ENCODE measurements at places on chromosomes 16 and 17.
A peak's percentile ranks its signal among the peaks of the same experiment; 100 is the strongest.

DNA sequence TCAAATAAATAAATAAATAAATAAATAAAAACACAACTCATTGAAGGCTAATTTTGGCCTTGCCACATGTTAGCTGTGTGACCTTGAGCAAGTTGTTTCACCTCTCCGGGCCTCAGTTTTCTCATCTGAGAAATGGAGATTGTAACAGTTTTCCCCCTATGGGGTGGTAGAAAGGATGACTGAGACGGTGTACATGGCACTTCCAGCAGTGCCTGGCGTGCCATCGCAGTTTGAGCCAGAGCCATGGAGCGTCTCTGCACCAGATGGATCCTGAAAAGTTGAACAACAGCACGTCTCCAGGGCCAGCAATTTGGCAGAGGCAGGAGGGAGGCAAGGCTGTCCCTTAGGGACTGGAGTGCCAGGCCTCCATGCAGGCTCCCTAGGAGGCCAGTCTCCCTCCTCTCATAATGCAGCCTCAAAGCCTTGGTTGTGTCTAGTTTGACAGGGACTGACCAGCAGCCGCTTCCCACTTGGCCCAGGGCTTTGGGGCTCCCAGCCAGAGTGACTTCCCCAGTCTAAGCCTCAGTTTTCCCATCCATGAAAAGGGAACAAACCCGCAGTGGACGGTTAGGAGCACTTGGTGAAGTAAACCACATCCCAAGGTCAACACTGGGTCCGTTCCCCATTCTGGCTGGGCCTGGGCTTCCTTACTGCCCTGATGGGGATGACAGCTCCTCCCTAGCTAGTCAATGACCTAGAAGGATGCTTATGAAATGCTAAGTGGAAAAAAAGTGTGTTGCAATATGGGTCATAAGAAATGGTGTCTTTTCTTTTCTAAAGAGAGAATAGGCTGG is 19.3 kb downstream of the SOCS1 start:
- no peak for DNase-seq

DNA sequence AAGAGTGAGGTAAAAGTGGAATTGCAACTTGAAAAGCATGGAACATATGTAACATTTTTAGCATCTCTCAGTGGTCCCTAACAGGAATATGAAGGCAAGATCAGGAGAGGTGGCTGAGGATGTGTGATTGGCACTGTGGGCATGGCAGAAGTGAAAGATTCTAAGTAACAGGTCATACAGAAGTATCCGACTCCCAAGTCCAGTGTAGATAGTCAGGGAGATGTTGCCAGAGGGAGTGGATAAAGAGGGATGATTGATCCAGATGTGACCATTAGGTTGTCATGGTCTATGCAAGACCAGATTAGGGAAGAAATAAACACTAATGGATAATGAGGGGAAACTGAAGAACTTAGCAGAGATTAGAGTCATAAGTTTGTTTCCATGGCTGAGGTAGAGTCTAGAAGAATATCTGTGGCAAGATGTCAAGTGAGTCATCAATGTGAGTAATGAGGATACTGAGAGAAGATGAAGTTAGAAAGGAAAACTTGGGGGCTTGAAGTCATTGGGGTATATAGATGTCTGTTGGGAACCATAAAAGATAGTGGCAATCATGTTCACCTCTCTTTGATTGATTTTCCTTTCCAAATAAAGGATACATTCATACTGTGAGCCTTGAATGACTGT is 23.9 kb upstream of the CAPNS2 start:
- DNase-seq: peak; percentile 58

GRCh38 chr16:54928411-54929089 is 2.1 kb upstream of the IRX5 start:
- peak; percentile 81 for DNase-seq

GRCh38 chr17:82487910-82488309 is 29.4 kb downstream of the NARF start:
- DNase-seq: no peak

GRCh38 chr16:87842209-87842869 is 27.0 kb downstream of the SLC7A5 start:
- no peak for DNase-seq

GRCh38 chr16:70737377-70738082 is 51.7 kb upstream of the MTSS2 start:
- DNase-seq: peak; percentile 96

- DNase-seq: no peak
Observed at GRCh38 chr17:81456798-81457197, 55.8 kb downstream of the ACTG1 start.

GRCh38 chr16:8776129-8776584 is 21.3 kb downstream of the TMEM186 start:
- DNase-seq: no peak

DNA sequence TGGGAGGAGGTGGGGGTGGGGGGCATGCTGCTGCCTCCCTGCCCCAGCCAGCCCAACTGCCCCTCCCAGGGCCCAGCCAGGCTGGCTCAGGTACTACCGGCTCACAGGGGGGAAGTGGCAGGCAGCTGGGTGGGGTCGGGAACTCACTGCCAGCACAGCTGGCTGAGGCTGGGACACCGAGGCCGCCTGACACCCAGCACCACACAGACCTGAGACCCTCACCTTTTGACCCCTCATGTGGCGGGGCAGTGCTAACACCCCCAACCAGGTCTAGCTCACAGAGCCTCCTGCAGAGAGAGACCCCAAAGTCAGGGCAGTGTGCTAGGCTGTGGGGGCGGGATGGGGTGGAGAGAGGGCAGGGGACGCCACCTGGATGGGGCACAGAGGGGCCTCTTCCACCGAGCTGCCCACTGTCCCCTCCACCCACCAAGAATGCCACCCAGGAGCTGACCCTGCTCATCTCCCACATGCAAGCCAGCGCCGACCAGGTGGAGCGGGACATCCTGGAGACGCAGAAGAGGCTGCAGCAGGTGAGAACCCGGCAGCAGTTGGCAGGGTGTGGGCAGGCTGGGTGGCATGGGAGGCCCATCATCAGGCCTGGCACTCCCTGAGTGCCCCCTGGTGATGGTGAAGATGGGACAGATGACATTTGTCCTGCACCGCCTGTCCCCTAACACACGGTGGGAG is 3.0 kb downstream of the EVPLL start:
- no peak for DNase-seq

DNA sequence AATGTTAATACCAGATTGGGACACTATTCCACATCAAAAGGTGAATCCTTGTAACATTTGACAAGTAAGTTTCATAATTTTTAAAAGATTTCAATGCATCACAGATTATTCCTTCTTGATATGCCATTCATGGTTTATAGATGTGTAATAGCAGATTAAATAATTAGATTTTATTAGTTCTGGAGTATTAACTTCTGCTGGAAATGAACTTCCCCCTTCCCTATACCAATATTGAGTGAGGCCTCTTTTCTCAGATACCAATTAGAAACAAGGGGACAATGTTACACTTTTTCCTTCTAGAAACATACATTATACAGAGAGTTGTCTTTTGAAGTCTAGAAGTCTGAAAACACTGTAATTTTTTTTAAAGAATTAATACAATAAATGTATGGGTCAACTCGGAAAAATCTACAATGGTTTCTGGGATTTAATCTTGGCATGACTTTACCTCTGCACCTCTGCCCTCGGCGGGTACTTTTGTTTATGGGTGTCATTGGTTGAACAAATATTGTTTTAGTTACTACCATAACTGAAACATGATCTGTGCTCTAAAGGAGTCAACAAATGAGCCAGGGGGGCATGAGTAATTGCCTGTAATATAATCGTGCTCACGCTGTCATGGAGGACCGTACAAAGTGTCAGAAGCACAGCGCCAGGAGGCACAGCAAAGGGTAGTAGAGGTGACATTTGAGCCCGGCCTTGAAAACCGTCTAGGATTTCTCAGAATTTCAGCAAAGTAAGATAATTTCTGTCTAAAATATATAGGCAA is 8.2 kb downstream of the LRRC37B start:
- DNase-seq: peak; percentile 44

GRCh38 chr16:1014771-1015495 is 33.4 kb downstream of the SOX8 start:
- DNase-seq: no peak

DNA sequence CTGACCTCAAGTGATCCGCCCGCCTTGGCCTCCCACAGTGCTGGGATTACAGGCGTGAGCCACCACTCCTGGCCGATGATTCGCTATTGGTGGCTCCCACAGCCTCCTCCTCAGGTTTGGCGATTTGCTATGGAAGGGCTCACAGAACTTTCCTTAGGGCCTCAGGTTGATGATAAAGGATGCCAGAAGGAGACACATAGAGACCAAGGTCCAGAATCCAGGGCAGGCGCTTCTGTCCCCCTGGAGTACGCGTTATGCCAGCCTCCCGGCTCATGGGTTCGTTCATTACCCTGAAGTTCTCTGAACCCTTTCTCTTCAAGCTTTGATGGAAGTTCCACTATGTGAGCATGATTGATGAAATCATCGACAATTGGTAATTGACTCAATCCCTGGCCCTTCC is 19.9 kb downstream of the LGALS3BP start:
- DNase-seq: no peak

GRCh38 chr17:42459801-42460281 is 1.2 kb downstream of the ATP6V0A1 start:
- DNase-seq: peak; percentile 62

DNA sequence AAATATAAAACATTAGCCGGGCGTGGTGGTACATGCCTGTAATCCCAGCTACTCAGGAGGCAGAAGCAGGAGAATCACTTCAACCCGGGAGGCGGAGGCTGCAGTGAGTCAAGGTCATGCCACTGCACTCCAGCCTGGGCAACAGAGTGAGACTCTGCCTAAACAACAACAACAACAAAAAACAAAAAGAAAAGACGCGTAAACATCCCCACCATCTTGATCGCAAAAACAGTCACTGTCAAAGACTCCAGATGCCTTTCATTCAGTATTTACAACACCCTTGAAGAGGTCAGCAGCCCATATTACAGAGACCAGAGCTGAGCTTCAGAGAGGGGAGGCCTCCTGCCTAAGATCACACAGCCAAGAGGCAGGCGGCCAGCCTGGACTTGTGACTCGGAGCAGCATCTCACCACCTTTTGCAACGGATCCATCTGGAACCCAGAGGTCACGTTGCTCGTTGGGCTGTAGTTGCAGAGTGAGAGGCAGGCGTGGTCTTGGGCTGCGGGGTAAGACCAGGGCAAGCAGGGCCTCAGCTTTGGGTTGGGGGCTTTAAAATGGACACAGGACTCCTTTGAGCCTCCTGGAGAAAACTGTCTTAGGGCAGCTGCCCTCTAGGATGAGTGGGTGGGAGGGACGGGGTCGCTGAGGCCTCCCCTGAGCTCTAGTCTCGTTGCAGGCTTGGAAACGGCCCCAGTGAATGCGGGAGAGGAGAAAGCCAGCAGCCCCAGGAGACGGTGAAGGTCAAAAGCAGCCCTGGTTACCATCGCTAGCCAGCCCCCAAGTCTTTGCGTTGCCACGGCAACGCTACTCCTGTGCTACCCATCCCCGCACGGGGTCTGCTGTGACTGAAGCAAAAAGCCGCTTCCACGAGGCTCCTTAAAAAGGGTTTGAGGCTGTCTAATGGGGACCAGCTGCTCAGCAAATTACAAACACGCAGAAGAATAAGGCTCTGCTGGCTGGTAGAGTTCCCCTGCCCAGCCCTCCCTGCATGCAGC is 26.1 kb downstream of the LGALS3BP start:
- no peak for DNase-seq

DNA sequence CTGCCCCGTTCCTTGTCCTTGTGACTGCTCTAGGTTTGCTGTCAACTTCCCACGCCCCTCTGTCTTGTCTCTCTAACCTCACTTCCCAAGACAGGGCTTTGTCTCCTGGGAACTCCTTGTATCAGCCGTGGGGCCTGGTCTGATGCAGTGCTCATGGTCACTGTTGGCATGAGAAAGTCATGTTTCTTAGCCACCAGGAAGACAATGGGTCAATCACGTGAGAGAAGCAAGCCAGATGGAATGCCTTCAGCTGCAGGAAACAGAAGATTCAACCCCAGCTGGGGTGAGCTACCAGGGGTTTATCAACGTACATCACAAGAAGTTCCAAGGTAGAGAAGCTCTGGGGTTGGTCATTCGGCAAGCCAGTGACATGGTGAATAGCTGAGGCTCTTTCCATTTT is 116.6 kb downstream of the IRF8 start:
- no peak for DNase-seq
